ENCODE measurements at places on chromosomes 11 and 22. TPM values are rescaled to one million over a fixed set of nuclear protein-coding genes. Genes with fewer than 3 reads are reported as not detected.

The CDHR5 gene
- polyA plus RNA-seq = 0.27 TPM

The MEN1 gene
- 62.1 TPM for polyA plus RNA-seq

The CYP2D6 gene
- 2.3 TPM for polyA plus RNA-seq

The C11orf91 gene
- not detected for polyA plus RNA-seq

The SCARF2 gene
- 38.0 TPM for polyA plus RNA-seq

The MED15 gene
- polyA plus RNA-seq = 45.3 TPM

The LRRC32 gene
- 6.3 TPM for polyA plus RNA-seq

The F2 gene
- polyA plus RNA-seq = 0.27 TPM

The NRIP3 gene
- polyA plus RNA-seq = 0.04 TPM

The MYOD1 gene
- polyA plus RNA-seq = not detected

The ARHGAP8 gene
- 1.2 TPM for polyA plus RNA-seq

The AQP11 gene
- 2.7 TPM for polyA plus RNA-seq

The DUSP8 gene
- polyA plus RNA-seq = 0.59 TPM

The VPREB1 gene
- not detected for polyA plus RNA-seq

The OVOL1 gene
- polyA plus RNA-seq = not detected

The NPAT gene
- 9.7 TPM for polyA plus RNA-seq

The MRGPRX3 gene
- not detected for polyA plus RNA-seq

The HDHD5 gene
- polyA plus RNA-seq = 164 TPM

The TLCD5 gene
- 19.0 TPM for polyA plus RNA-seq

The CCDC82 gene
- 17.3 TPM for polyA plus RNA-seq

The DEPDC7 gene
- 2.8 TPM for polyA plus RNA-seq

The SULT4A1 gene
- 3.7 TPM for polyA plus RNA-seq

The MS4A6A gene
- polyA plus RNA-seq = not detected

The MB gene
- polyA plus RNA-seq = 1,030 TPM

The SPDYC gene
- polyA plus RNA-seq = not detected

The OR8B12 gene
- polyA plus RNA-seq = not detected

The PGA5 gene
- polyA plus RNA-seq = 4.8 TPM

All from cardiac muscle cell (in vitro differentiated cells and primary cell).